ENCODE measurements at places on chromosomes 5 and 9. TPM values are rescaled to one million over a fixed set of nuclear protein-coding genes. Genes with fewer than 3 reads are reported as not detected.

DNA sequence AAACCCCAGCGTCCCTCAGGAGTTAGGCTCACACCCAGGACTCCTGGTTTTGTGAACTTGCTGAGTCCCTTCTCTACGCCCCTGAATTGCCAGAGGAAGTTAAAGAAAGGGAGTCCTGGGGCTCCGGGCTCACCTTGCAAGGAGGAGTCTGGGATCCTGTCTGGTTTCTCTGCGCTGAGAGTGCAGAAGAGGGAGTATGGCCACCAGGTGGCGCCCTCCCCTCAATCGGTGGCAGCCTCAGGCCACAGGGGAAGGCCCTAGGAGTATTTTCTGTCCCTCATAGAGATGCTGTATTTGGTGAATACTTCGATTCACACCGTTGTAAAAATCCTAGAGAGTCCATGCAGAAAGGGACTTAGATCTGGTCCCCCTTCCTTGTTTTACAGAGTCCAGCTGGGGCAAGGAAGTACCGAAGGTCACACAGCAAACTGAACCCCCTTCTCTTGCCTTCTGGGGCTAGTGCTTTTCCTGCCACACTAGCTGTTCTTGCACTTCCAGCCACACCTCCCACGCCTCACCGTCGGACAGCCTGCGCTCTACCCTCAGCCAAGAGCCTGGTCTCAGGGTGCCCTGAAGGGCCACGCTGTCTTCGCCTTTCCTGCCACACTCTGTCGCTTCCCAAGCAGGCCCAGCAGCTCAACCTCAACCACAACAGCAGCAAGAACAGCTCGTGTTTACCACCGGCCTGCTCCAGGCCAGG lies 10.2 kb downstream of the HAND1 start:
- H3K4me3 ChIP-seq: no peak overlapping the region
- H3K36me3 ChIP-seq: no peaks in the 10 kb centered on the region
- DNase-seq: peak; percentile 83
- peaks cover 5% of the 10 kb centered on the region for H3K4me1 ChIP-seq
- H3K27me3 ChIP-seq: no peaks in the 10 kb centered on the region

- H3K27me3 ChIP-seq: peaks cover 23% of the 10 kb centered on the region
- no peaks in the 10 kb centered on the region for H3K36me3 ChIP-seq
- no peak overlapping the region for H3K27ac ChIP-seq
- no peak overlapping the region for H3K4me3 ChIP-seq
- no peak for DNase-seq
Observed at GRCh38 chr5:174725991-174726601, 1.7 kb downstream of the MSX2 start.

DNA sequence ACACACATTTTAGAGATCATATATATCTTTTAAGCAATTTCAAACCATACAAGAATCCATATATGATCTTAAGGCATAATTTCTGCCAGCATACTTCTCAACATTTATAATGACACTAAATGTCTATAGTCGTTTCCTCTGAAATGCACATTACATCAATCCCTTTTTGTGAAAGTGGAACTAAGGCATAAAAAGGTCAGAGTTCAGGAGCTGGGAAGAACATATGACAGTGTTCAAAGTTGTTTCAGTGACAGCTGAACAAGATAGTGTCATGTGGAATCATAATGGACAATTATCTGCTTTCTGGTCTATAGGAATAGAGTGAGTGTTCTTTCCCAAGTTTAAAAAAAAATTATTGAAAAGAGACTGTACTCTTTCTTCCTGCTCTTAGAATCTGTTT lies 2.4 kb upstream of the MOB3B start:
- H3K27me3 ChIP-seq: no peaks in the 10 kb centered on the region
- no peak overlapping the region for H3K4me3 ChIP-seq
- no peaks in the 10 kb centered on the region for H3K36me3 ChIP-seq

- no peak overlapping the region for H3K4me3 ChIP-seq
- no peak overlapping the region for H3K27ac ChIP-seq
- no peak for DNase-seq
- no peaks in the 10 kb centered on the region for H3K36me3 ChIP-seq
Observed at GRCh38 chr5:157431544-157432200, 28.3 kb upstream of the NIPAL4 start.

The LURAP1L gene
- total RNA-seq: 13.8 TPM

- no peaks in the 10 kb centered on the region for H3K36me3 ChIP-seq
- H3K4me3 ChIP-seq: no peak overlapping the region
- no peak for DNase-seq
- no peaks in the 10 kb centered on the region for H3K4me1 ChIP-seq
- H3K27ac ChIP-seq: no peak overlapping the region
Observed at GRCh38 chr9:20209391-20210340, 412.6 kb downstream of the MLLT3 start.

The PCAT7 gene
- total RNA-seq: 1.3 TPM

DNA sequence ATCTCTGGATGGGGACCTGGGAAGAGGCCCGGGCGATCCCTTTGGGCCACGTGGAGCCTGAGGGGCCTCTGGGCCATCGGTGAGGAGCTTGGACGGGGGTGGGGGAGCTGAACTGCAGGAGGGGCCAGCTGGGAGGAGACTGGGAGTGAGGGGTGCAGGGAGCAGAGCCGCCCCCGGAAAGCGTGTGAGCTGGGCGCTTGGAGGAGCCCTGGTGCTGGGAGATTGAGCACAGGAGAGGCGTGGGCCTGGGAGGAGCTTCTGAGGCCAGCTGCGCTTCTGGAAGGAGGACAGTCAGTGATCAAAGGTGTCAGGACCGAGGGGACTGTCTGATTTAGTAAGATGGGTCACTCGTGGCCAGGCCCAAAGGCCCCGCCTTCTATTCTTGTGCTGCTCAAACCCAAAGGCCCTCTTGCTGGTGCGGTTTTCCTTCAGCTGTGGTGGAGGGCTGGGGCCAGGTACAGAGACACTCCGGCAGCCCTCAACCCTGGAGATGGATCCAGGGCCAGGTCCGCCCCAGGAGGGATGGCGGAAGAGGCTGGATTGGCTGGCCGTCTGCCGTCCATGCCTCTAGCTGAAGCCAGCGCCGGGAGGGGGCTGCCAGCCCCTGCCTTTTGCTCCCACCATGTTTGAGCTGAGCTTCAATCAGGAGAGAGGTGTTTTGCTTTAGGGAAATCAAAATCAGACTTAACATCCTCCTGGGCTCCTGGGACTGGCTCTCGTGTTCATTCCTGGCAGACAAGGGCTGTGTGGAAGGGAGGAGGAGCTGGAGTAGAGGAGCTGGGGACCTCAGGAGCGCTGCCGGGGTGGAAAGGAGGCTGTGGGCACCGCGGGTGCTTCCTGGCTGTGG lies 21.6 kb downstream of the NCS1 start:
- H3K27me3 ChIP-seq: no peaks in the 10 kb centered on the region
- no peak for DNase-seq
- no peaks in the 10 kb centered on the region for H3K4me1 ChIP-seq
- H3K36me3 ChIP-seq: no peaks in the 10 kb centered on the region
- H3K27ac ChIP-seq: no peak overlapping the region

DNA sequence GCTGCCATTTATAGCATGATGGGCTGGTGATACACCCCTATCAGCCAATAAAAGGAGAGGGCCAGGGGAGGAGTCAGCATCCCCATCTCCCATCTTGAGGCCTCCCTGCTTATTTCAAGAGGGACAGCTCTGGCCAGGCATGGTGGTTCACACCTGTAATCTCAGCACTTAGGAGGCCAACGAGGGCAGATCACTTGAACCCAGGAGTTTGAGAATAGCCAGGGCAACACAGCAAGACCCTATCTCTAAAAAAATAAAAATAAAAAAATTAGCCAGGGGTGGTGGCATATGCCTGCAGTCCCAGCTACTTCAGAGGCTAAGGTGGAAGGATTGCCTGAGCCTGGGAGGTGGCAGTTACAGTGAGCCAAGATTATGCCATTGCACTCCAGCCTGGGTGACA lies 9.8 kb downstream of the REXO4 start:
- DNase-seq: no peak
- no peaks in the 10 kb centered on the region for H3K27me3 ChIP-seq
- H3K4me1 ChIP-seq: no peaks in the 10 kb centered on the region
- no peak overlapping the region for H3K27ac ChIP-seq

The OR1J1 gene
- not detected for total RNA-seq

DNA sequence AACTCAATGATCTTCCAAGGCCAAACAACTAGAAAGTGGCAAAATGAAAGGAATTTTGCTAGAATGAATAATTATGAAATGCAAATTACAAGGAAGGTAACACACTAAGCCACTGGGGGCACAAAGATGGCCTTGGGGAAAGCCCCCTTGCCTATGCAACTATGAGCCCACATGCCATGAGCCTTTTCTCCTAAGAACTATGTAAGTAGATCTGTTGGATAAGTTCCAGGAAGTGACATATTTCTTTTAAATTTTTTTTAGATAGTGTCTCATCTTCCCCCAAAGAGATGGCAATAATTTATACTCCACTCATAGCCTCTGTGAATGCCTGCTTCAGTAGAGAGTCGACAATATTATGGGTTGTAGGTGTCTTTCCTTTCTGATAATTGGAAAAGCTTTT lies 257.8 kb downstream of the AUH start:
- no peak overlapping the region for H3K27ac ChIP-seq
- H3K4me3 ChIP-seq: no peak overlapping the region
- no peaks in the 10 kb centered on the region for H3K27me3 ChIP-seq
- DNase-seq: no peak

DNA sequence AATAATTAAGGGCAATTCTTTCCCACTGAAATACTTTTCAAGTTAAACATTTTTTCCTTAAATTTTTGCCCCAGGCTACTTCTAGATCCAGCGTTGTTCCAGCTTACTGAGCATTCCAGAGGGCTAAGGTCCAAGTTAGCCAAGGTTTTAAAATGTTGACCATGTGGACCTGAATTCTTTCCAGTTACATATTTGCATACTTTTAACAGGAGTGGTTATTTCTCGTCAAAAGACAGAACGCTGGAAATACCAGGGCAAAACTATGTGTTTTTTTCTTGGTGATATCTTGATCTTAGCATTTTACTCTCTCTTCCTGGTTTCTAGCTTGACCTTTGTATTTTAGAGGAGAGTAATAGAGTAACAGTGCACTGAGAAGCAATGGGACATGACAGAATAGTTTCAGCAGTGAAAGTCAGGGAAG lies 32.8 kb downstream of the TMC1 start:
- no peak overlapping the region for H3K27ac ChIP-seq
- no peaks in the 10 kb centered on the region for H3K4me1 ChIP-seq
- H3K4me3 ChIP-seq: no peak overlapping the region
- DNase-seq: no peak
- no peaks in the 10 kb centered on the region for H3K36me3 ChIP-seq

The PTPN3 gene
- total RNA-seq: 53.6 TPM

The NAIF1 gene
- 9.9 TPM for total RNA-seq

- H3K4me3 ChIP-seq: no peak overlapping the region
- H3K36me3 ChIP-seq: no peaks in the 10 kb centered on the region
- peaks cover 16% of the 10 kb centered on the region for H3K4me1 ChIP-seq
Observed at GRCh38 chr5:139104577-139105276, 93.4 kb downstream of the SIL1 start.

DNA sequence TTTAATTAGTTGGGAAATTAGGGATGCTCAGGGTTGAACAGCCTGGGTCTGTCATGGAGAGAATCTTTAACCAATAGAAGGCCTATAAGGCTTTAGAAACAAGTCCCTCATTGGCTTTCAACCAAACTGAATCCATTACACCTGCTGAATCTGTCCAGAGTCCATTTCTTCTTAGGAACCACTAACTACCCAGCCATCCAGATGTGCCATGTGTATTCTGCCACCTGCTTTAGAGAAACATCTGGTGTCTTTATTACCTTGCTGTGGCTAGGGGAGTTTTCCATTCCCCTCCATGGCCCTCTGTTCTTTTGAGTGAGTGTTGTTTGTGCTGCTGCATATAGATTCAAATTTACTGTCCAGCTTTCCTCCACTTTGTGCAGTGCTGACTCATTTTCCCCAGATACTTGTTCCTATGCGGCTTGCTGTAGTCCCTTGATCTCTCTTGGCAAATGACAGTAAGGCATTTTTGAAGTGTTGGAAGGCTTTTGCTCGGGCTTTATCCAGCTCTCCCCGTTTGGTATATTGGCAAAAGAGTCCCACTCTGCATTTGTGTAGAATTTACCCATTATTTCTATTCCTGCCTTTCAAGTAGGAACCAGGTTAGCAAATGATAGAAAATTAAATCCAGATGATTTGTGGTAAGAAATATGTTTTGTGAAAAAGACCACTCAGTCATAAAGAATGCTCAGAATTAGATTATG lies 54.6 kb downstream of the NLN start:
- DNase-seq: no peak
- no peaks in the 10 kb centered on the region for H3K36me3 ChIP-seq
- no peaks in the 10 kb centered on the region for H3K27me3 ChIP-seq
- H3K27ac ChIP-seq: no peak overlapping the region
- H3K4me1 ChIP-seq: no peaks in the 10 kb centered on the region

- no peaks in the 10 kb centered on the region for H3K4me1 ChIP-seq
- no peaks in the 10 kb centered on the region for H3K27me3 ChIP-seq
- no peaks in the 10 kb centered on the region for H3K36me3 ChIP-seq
Observed at GRCh38 chr5:176851871-176852658, 41.7 kb downstream of the UNC5A start.

DNA sequence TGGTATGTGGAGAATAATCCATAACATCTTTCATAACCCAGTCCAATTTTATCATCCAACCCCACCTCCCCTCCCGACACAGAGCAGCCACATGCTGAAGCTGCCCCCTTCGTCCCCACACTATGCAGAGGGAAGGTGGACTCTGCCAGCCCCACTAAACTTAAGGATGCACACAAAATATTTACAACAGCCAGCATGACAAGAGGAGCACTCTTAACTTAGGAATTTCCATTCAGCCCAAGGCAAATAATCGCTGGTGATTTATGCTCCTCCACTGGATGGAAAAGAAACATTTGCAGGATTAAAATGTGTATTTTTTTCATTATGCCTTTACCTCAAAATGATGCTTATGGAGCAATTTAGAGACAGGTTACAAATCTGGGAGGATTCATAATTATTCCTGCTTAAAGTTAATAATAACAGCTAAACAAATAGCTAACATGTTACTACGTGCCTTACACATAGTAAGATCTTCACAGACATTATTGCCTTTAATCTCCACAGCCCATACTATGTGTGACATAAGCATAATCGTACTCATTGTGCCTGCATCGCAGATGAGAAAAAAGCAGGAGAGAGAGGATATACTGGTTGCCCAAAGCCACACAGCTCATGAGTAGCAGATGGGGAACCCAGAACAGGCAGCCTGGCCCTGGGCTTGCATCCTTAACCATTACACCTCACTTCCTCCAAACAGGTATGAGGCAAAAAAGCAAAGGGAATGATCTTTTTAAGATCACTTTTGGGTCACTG lies 92.6 kb downstream of the GLIS3 start:
- no peaks in the 10 kb centered on the region for H3K4me1 ChIP-seq
- no peaks in the 10 kb centered on the region for H3K36me3 ChIP-seq
- H3K27me3 ChIP-seq: no peaks in the 10 kb centered on the region
- no peak for DNase-seq

- H3K4me1 ChIP-seq: no peaks in the 10 kb centered on the region
- H3K27ac ChIP-seq: no peak overlapping the region
- no peak overlapping the region for H3K4me3 ChIP-seq
- no peak for DNase-seq
- no peaks in the 10 kb centered on the region for H3K27me3 ChIP-seq
Observed at GRCh38 chr5:120568711-120569110, 104.6 kb downstream of the PRR16 start.

The PPP2R2B gene
- total RNA-seq: 2.9 TPM

DNA sequence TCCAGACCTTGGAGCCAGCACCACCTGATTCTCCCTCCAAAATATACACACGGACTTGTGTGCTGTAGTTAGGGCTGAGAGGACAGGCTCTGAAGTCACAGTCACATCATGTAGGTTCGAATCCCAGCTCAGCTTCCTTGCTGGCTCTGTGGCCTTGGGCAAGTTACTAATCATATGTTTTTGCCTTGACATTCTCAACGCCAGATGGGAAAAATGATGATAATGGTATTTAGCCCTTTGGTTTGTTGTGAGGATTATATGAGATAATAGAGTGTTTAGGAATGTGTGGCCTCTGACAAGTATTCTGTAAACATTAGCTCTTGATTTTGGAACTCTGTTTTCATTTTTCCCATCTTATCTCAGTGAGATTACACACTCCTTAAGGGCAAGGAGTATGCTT lies 72.5 kb downstream of the PLAC8L1 start:
- no peaks in the 10 kb centered on the region for H3K27me3 ChIP-seq
- no peak overlapping the region for H3K27ac ChIP-seq
- DNase-seq: no peak
- no peaks in the 10 kb centered on the region for H3K4me1 ChIP-seq
